Fibroblast of lung (primary cell): ENCODE measurements at places on chromosomes 12 and 14. TPM values are rescaled to one million over a fixed set of nuclear protein-coding genes. Genes with fewer than 3 reads are reported as not detected.

The KRR1 gene
- total RNA-seq, result 36.5 and 46.9 TPM in 2 replicates

The SYCP3 gene
- 0.17 and 0.26 TPM in 2 replicates for total RNA-seq

The TAS2R8 gene
- total RNA-seq, result under 0.01 TPM in 1 of 2 replicates, not detected in the other

The CELA1 gene
- not detected in 2 replicates for total RNA-seq

The SLC39A2 gene
- total RNA-seq, result 0.17 and 0.26 TPM in 2 replicates

The FLVCR2 gene
- 2.1 and 7.3 TPM in 2 replicates for total RNA-seq

DNA sequence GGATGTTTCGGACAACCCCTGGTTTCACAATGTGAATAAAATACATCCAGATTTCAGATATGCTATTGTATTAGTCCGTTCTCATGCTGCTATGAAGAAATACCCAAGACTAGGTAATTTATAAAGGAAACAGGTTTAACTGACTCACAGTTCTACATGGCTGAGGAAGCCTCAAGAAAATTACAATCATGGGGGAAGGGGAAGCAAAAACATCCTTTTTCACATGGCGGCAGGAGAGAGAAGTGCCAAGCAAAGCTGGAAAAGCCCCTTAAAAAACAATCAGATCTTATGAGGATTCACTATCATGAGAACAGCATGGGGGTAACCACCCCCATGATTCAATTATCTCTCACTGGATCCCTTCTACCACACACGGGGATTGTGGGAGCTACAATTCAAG, 451.7 kb downstream of the MDGA2 start:
- no peak for DNase-seq

GRCh38 chr12:59886131-59886733, 290.4 kb downstream of the SLC16A7 start:
- DNase-seq, result peak; percentile 20

GRCh38 chr12:49529414-49529813, 9.4 kb upstream of the KCNH3 start:
- no peak for DNase-seq

DNA sequence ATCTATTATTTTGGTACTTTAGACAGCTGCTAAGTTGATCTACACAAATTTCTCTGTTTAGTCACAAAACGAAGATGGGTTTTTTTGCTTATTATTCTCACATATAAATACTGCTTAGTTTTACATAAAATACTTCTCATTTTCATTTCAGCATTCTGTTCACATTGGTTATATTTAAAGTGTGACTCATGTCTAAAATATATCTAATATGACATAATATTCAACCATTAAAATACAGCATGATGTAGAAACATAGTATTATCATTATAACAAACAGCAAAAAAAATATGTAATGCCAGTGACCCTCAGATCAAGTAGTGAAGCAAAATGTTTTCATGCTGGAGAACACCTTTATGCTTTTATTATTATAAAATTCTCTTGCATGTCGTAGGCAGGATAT, 63.7 kb downstream of the SH2B3 start:
- DNase-seq, result peak; percentile 65

DNA sequence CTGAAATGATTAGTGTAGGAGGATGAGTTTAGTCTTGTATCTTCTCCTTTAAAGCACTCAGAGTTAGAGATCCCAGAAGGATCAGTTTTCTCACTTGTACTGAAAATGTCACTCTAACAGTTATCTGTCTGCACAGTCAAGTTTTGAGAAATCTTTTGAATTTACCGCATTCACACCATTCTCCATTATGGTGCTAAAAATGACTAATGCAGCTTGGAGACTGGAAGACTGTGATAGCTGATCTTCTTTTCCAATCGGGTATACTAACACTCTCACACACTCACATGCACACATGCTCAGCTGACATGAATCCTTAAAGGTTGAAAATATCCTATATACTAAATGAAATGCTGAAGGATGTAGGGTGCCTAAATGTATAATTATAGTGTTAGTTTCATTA, 65.8 kb downstream of the SLC15A5 start:
- DNase-seq, result no peak

DNA sequence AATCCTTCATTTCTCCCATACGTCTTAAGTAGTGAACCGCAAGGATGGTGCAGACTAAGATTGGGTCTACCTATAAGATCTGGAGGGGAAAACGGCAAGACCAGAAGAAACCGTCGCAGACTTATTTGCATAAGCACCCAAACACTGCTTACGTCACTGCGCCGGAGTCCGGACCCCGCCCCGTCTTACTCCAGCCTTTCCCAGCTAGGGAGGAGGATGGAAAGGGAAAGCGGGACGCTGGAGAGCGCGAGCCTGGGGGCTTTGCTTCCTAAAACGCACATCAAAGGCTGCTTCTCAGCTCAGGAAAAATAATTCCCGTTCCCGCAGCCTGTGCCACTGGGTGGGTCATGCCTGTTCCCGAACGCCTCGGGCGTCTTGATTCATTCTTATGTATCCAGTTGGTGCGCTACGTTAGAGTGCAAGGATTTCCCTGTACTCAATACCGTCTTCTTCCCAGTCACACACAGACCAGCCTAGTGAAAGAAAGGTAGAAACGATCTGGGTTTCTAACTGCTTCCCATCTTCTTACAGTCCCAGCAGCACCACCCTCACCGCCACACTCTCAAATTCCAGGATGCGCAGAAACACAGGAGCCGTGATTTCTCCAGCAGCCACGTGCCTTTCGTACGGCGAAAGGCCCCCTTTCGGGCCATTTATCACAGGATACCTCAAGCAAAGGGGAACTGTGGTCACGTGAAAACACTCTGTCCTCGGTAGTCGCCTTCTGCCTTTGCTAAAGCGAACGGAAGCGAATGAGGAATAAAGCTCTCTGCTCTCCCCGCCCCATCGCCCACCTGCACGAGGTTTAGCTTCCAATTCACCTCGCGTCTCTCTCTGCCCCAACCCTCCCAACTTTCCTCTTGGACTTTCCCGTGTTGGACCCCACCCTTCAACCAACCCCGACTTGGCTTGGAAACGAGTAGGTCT, 1.1 kb downstream of the SLC6A15 start:
- peak; percentile 81 for DNase-seq

DNA sequence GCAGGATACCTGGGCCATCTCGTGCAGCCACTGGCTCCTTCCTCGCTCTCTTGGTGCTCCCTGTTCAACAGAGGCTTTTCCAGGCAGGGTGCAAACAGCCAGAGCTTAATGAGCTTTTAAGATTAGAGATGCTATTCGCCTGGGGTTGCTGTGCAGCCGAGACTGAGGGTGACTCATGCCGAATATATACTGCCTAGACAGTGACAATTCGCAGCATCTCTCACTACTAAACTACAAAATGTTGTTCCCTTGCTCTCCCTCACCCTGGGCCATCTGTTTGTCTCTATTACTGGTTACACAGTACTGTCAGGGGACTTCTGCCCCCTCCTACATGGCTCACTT, 26.0 kb upstream of the TESC start:
- DNase-seq, result peak; percentile 36

- no peak for DNase-seq
Measured at GRCh38 chr14:69481815-69482568, 2.5 kb upstream of the PLEKHD1 start.
